ENCODE measurements at places on chromosomes 11 and 22. TPM values are rescaled to one million over a fixed set of nuclear protein-coding genes. Genes with fewer than 3 reads are reported as not detected.

DNA sequence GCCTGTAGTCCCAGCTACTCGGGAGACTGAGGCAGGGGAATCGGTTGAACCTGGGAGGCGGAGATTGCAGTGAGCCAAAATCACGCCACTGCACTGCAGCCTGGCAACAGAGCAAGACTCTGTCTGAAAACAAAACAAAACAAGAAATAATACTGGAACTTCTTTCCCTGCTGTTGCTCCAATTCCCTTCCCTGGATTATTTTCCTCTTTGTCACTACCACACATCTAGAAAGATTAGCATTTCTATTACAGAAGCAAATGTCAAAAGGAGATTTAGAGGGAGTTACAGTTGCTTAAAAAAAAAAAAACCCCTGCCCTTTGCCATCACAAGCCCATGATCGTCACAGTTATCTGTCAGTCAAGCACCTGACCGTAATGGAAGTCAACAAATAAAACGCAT, 17.7 kb upstream of the SCGB1D1 start:
- no peak overlapping the region for H3K27ac ChIP-seq
- H3K36me3 ChIP-seq = no peaks in the 10 kb centered on the region
- H3K4me3 ChIP-seq = no peak overlapping the region
- no peak for DNase-seq
- H3K27me3 ChIP-seq = peaks cover 37% of the 10 kb centered on the region
- H3K4me1 ChIP-seq = peaks cover 4% of the 10 kb centered on the region

DNA sequence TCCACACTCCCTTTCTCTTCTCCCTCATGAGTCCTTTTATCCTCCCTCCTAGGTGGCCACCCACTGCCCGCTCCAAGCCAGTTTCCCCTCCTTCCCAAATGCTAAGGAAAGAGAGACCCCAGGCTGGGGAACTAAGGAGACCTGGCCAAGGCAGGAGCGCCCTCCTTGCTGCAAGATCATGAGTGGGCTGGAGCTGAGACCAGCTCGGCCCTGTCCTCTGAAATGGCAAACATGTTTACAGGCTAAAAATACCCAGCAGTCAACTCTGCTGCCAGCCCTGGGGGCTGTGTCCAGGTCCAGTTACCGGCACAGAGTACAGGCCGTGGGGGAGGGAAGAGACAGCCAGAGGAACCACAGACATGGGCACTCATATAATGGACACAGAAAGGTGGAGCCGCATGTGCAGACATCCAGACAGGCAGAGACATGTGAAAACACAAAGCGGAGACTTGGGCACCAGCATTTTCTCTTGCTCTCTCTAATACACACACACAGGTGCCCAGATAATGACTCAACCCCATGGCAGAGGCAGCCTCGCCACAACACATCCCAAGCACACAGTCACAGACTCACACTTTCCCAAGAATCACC, 1.2 kb upstream of the AHNAK start:
- peak overlapping the region; percentile 62 for H3K4me3 ChIP-seq
- DNase-seq = no peak
- peaks cover 4% of the 10 kb centered on the region for H3K36me3 ChIP-seq
- peak overlapping the region; percentile 47 for H3K27ac ChIP-seq
- peaks cover 12% of the 10 kb centered on the region for H3K27me3 ChIP-seq

OR4D5 gene
- total RNA-seq = not detected

DNA sequence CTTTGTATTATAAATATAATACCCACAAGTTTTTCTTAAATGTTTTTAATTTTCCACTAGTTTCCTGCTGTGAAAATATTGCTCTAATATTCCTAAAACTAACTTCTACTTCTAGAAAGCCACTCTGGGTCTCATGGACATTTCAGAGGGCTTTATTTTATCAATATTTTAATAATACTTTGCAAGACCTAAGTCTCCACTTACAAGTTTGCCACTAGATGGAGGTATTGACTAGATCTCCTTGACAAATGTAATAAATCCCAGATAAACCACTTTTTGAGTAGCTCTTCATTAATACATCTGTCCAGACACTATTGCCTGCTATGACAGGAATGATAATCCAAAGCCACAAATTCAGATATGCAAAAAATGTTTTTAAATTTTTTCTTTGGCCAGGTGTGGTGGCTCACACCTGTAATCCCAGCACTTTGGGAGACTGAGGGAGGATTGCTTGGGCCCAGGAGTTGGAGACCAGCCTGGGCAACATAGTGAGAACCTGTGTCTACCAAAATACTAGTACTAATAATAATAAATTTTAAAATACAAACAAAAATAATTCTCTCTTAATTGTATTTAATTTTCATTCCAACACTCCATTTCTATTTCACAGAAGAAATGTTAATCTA, 3.5 kb upstream of the ACAT1 start:
- H3K36me3 ChIP-seq = peaks cover 3% of the 10 kb centered on the region
- no peak overlapping the region for H3K27ac ChIP-seq
- peaks cover 17% of the 10 kb centered on the region for H3K4me1 ChIP-seq
- H3K4me3 ChIP-seq = no peak overlapping the region
- H3K27me3 ChIP-seq = no peaks in the 10 kb centered on the region
- DNase-seq = no peak

SLC22A8 gene
- total RNA-seq = not detected

TCN1 gene
- not detected for total RNA-seq

DNA sequence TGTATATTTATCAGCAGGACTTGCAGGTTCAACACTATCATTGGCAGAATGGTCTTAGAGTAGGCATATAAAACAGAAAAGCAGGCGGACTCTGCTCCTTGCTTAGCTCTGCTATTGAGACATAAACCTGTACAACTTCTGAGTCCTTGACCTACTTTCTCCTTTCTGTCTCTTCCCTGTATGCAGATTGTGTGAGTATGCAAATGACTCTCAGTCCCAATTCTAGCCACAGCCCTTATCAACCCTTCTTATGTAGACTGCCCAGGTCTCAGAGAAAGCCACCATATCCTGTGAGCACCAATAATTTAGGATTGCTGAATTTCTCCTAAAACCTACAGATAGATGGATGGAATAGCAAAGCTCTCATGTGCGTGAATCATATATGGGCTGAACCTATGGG, 367.6 kb upstream of the DDI1 start:
- no peaks in the 10 kb centered on the region for H3K27me3 ChIP-seq
- H3K27ac ChIP-seq = no peak overlapping the region
- H3K4me1 ChIP-seq = no peaks in the 10 kb centered on the region
- DNase-seq = no peak
- no peaks in the 10 kb centered on the region for H3K36me3 ChIP-seq

GRCh38 chr11:20559523-20560300, 39.7 kb upstream of the SLC6A5 start:
- H3K4me1 ChIP-seq = no peaks in the 10 kb centered on the region
- no peaks in the 10 kb centered on the region for H3K36me3 ChIP-seq
- no peak overlapping the region for H3K27ac ChIP-seq

GRCh38 chr11:121024989-121025388, 1.1 kb downstream of the TBCEL start:
- H3K27me3 ChIP-seq = peaks cover 4% of the 10 kb centered on the region
- H3K27ac ChIP-seq = peak overlapping the region; percentile 22
- H3K4me1 ChIP-seq = peaks cover 19% of the 10 kb centered on the region
- peak overlapping the region; percentile 81 for H3K4me3 ChIP-seq
- peaks cover 3% of the 10 kb centered on the region for H3K36me3 ChIP-seq

GRCh38 chr22:44822534-44822933, 70.2 kb downstream of the ARHGAP8 start:
- H3K27ac ChIP-seq = no peak overlapping the region
- no peaks in the 10 kb centered on the region for H3K36me3 ChIP-seq
- no peak for DNase-seq
- H3K4me3 ChIP-seq = no peak overlapping the region

GRCh38 chr11:119739021-119739703, 10.2 kb upstream of the NECTIN1 start:
- no peaks in the 10 kb centered on the region for H3K36me3 ChIP-seq
- H3K27me3 ChIP-seq = peaks cover 49% of the 10 kb centered on the region
- H3K4me1 ChIP-seq = peaks cover 3% of the 10 kb centered on the region
- no peak overlapping the region for H3K4me3 ChIP-seq
- DNase-seq = no peak

DNA sequence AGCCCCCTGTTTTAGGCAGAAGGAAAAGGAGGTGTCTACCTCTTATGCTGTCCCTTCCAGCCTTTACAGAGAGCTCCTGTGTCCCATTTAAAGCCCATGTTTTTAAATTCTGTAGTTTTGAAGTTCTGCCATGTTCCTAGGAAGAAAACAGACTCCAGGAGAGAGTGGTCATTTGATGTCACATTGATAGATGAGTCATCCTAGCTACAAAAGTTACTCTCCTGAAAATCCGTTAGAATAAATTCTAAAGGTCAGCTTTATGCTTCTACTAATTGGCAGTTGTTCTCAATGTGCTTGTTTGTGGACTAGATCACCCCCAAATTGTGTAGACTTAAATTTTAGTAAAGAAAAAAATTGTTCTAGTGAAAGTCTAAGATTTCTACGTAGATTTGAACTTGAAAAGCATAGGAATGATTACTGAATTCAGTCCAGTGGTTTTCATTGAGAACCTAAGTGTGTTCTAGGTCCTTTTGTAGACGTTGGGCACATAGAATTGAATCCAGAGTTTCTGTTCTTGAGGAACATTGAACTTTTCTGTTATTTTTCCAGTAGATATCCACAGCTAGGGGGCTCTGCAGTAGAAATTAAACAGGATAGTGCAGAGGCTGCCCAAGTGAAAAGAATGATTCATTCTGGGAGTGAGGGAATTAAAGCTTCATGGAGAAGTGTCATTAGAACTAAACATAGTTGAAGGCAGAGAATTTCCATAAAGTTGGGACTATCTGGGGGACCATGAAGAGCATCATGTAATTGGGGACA, 140.6 kb upstream of the RASSF10 start:
- DNase-seq = no peak
- no peak overlapping the region for H3K4me3 ChIP-seq
- no peaks in the 10 kb centered on the region for H3K36me3 ChIP-seq
- H3K27me3 ChIP-seq = peaks cover 36% of the 10 kb centered on the region

DNA sequence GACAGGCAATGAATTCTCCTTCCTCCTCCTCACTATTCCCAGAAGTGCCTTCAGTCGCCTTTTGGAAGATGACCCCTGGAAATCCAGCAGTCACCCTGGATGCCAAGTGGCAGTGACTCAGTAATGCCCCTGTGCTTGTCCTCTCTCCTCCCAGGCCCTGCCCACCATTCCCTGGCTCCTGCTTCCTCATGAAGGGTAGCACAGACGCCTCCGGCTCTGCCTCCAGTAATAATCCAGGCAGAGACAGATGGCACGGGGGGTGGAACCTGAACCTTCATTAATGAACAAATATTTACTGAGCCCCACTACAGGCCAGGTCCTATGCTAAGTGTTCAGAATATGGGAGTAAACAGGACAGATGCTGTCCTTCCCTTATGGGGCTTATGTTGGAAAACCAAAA, 23.2 kb downstream of the SYT13 start:
- H3K4me1 ChIP-seq = no peaks in the 10 kb centered on the region
- H3K4me3 ChIP-seq = no peak overlapping the region
- no peaks in the 10 kb centered on the region for H3K36me3 ChIP-seq
- no peak for DNase-seq

- H3K36me3 ChIP-seq = no peaks in the 10 kb centered on the region
- no peak overlapping the region for H3K4me3 ChIP-seq
- DNase-seq = no peak
- H3K27ac ChIP-seq = no peak overlapping the region
Measured at GRCh38 chr11:71208011-71208774, 44.2 kb downstream of the SHANK2 start.

DNA sequence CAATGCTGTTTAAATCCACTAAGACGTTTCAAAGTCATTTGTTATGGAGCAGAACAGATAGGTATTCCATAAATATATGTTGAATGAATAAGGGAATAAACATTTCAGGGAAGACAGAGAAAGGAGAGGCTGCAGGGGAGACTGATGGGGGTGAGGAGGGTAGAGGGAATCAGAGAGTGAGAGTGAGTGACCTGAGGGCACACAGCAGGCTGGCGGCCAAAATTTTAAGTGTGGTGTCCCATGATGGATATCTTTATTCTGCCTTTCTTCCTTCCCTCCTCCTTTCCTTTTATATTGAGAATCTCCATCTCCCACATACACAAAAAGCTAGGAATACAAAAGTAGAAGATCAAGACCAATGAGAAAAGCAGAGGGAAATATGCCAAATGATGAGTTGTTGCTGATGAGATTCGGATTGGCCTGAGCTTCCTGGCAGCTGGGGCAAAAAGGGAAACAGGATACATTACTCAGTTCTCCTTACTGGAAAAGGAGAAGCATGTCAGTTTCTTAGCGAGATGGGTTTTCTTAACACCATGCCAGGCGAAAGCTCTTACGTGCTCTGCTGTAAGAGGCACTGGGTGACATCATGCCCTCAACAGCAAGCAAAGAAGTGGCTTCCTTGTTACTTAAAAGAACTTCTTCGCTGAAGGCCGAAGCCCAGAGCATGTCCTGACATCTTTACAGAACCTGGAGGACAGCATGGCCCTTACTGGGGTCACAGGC, 11.2 kb upstream of the CYTH4 start:
- DNase-seq = no peak
- no peaks in the 10 kb centered on the region for H3K36me3 ChIP-seq
- H3K27ac ChIP-seq = no peak overlapping the region
- H3K4me3 ChIP-seq = no peak overlapping the region

GRCh38 chr11:121520243-121521144, 67.7 kb upstream of the SORL1-AS1 start:
- H3K27me3 ChIP-seq = no peaks in the 10 kb centered on the region
- peaks cover 17% of the 10 kb centered on the region for H3K4me1 ChIP-seq
- H3K36me3 ChIP-seq = peaks cover 63% of the 10 kb centered on the region

DNA sequence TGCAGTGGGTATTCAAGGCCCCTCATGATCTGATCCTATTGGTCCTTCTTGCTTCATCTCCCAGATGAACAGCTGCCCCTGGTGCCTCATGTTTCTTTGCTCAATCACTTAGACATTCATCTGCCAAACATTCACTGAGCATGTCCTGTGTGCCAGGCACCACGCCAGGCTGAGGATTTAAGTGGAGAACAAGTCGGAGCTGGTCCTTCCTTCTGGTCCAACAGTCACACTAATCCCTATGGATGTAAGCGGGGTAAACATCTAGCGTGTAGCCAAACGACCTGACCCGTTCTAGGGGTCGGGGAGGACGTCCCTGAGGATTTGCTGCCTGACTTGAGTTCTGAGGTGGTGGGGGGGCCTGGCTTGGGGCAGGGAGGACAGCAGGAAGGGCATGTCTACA, 21.9 kb downstream of the ZMAT5 start:
- H3K27ac ChIP-seq = no peak overlapping the region
- H3K36me3 ChIP-seq = peaks cover 20% of the 10 kb centered on the region
- no peaks in the 10 kb centered on the region for H3K4me1 ChIP-seq

GRCh38 chr11:92136797-92137196, 87.8 kb upstream of the FAT3 start:
- H3K4me3 ChIP-seq = no peak overlapping the region
- no peaks in the 10 kb centered on the region for H3K27me3 ChIP-seq
- no peak for DNase-seq

MS4A7 gene
- not detected for total RNA-seq
